ENCODE measurements at places on chromosomes 13 and 19.
A peak's percentile ranks its signal among the peaks of the same experiment; 100 is the strongest.

- DNase-seq = no peak
Measured at GRCh38 chr13:32252812-32253438, 62.2 kb downstream of the ZAR1L start.

GRCh38 chr19:19627621-19628500, at the start of gene LPAR2:
Gene LPAR2, minus strand, starts transcription at chr19:19628220. Its CDS starts 945 bp downstream, at chr19:19627275.
- DNase-seq = peak; percentile 50

- no peak for DNase-seq
Measured at GRCh38 chr19:30887042-30887441, 462.2 kb downstream of the TSHZ3 start.

GRCh38 chr13:113329656-113330312, 32.7 kb downstream of the LAMP1 start:
- no peak for DNase-seq

- no peak for DNase-seq
Measured at GRCh38 chr19:58366585-58367430, 4.3 kb upstream of the ZNF497 start.

GRCh38 chr19:4326837-4327251, 11.8 kb downstream of the STAP2 start:
- DNase-seq = no peak

GRCh38 chr13:27636589-27637288, 15.0 kb downstream of the POLR1D start:
- DNase-seq = no peak

GRCh38 chr13:29956853-29957252, 106.4 kb upstream of the UBL3 start:
- DNase-seq = no peak

DNA sequence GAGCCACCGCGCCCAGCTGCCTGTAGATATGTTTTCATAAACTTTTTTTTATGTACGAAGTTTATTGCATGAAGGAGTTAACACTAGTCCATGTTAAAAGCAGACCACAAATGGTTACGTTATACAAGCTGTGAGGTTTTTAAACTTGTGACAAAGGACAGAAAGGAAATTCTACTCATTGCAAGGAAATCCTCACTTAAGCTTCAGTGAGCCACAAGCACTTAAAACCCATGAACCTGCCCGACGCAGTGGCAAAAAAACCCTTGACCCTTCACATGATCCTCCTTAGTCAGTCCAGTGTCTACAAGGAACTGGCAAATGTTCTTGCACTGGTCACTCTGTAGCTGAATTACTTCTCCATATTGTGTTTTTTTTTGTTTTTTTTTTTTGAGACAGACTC, 4.2 kb downstream of the MPND start:
- DNase-seq = no peak

DNA sequence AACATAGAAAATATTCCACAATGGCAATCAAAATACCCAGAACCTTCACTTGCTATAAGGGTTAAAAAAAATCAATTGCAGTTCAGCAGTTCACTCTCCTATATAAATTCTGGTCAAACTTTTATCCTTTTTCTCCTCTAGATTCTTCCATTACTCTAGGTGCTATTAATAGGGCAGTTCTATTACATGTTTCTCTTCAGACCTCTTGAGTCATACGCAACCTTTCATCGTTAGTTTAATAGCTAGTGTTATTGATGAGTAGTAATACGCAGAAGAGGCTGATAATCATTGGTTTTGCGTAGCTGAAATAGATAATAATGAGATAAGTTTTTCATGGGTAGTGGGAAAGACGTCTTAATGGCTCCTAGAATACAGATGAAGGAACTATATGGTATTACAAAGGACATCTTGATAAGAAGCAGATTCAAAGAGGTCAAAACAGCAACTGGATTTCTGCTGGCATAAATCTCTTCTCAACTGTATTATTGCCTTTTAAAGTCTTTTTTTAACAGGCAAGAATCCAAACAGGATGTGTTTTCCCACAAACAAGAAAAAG, 118.3 kb upstream of the STARD13 start:
- DNase-seq = no peak

DNA sequence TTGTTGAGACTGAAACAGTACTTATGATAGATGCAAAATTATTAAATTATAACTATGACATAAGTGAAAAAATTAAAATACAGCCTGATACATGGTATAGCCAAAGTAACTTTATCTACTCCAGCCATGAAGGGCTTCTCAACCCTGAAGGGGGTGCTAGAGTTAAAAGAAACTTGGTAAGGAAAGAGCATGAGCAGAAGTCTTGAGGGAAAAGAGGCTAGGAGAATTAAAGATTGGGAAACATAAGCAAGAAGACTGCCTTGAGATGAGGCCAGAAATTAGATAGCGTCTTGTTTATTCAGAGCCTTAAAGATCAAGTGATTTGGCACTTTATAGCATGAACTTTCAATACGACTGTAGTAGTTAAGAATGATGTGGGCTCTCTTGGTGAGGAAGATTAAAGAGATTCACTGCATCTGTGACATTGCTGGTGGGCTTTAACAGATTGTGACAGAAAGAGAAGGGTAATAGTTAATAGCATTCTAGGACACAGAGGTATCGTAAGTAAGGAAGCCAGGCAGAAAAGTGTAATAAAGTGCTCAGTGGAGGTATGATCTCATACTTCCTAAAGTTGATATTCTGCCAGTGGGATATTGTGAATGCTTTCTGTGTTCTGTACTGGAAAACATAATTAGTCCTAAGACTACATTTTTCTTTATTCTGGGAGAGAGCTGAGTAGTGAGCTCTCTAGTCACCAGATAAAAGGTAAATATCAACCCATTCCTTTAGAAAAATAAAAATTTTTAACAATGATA, 385.4 kb upstream of the PRR20A start:
- DNase-seq = no peak

GRCh38 chr13:114198556-114198955, 19.5 kb downstream of the CFAP97D2 start:
- DNase-seq = no peak

GRCh38 chr13:112657850-112658445, 31.9 kb upstream of the ATP11A start:
- DNase-seq = peak; percentile 50

DNA sequence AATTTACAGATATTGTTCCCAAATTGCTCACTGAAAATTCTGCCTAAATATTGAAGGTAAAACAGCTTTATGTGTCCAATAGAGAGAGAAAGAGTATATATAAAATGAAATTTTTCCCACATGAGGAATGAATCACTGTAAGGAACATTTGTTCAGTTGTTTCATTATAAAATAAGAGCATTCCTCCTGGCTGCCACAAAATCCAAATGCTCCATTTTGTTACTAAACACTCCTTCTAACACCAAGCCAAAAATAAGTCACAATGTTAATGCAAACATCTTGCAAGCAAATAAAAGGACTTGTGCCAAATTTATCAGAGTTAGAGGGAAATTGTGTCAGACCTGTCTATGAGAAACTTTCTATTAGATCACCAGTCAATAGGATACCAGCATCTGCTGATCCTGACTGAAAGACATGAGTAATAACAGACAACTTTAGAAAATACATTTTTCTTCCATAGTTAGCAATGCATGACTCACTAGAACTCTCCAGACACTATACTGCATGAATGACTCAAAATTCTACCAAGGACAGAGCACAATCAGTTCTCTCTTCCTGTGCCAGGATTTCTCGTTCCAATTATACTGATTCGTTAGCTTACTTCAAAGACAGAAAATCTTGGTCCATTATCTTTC, 83.5 kb upstream of the FNDC3A start:
- DNase-seq = no peak

- no peak for DNase-seq
Measured at GRCh38 chr13:80126389-80127068, 214.4 kb downstream of the SPRY2 start.

DNA sequence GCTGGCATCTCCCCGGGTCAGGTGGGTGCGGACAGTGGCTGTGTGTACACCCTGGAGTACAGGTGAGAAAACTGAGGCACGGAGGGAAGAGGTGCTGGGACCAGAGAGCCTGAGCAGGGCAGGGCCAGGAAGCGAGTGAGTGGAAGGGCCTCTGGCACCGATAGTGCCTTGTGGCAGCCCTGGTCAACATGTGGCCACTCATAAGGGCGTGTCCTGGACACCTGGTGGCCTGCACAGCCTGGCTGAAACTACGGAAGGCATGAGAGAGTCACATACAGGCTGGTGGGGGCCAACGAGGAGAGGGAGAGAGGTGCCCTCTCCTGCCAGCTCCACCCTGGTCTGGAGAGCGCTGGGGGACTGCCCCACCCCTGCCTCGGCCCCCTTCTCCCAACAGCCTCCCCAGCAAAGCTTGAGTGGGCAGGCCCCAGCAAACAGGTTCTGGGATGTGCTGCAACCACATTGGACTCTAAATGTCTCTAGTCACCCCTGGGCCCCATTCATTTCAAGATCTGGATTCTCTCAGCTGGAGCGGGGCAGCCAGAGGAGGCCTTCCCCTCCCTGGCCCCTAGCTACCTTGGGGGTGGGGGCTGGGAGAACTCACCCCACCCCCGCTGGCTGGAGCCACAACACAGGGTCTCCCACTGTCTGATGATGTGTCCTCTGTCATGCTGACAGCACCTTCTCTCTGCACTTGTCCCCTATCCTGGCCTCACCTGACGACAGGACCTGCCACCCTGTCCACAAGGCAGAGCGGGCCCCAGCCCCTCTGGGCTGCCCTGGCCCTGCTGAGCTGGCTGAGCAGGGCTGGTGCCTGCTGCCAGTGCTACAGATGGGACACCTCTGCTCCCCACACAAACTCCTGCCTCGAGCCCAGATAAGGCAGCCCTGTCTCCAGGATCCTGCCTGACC, 5.8 kb downstream of the CBARP start:
- no peak for DNase-seq

GRCh38 chr13:99415851-99416331, 85.4 kb upstream of the TM9SF2 start:
- DNase-seq = peak; percentile 41

GRCh38 chr19:46513461-46514236, 18.0 kb upstream of the PNMA8B start:
- peak; percentile 85 for DNase-seq

GRCh38 chr19:55700813-55701212, 25.8 kb downstream of the EPN1 start:
- no peak for DNase-seq

DNA sequence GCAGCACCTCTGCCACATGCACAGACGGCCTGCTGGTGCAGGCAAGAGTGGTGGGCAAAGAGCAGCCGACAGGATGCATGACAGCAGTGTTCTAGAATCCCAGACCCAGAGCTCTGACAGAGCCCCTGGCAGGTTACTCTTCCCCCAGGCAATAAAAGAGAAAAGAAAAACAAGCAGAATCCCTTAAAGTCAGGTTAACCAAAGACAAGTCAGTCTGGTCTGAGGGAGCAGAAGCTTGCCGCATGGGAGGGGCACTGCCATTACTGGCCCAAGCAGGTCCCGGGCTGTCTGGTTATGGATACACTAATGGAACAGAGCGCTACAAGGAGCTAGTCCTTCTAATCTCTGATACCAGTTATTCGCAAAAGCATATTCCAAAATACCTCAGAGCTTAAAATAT, 36.1 kb upstream of the DOCK9 start:
- no peak for DNase-seq

DNA sequence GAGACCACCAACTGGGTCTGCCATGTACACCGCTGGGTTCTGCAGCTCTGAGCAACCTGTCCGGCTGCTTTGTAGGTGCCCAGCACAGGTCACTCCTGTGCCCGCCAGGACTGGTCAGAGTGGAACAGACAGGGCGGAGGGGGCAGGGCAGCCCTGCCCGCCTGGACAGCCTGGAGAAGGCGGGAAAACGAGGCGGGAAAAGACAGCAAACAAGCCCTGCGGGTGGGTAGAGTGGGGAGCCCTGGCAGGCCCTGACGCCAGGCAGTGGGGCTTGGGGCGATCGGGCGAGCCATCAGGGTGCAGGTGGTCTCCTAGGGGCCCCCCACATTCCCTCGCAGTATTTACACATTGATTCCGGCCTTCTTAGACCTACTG, 533 bp upstream of the UHRF1 start:
- no peak for DNase-seq

DNA sequence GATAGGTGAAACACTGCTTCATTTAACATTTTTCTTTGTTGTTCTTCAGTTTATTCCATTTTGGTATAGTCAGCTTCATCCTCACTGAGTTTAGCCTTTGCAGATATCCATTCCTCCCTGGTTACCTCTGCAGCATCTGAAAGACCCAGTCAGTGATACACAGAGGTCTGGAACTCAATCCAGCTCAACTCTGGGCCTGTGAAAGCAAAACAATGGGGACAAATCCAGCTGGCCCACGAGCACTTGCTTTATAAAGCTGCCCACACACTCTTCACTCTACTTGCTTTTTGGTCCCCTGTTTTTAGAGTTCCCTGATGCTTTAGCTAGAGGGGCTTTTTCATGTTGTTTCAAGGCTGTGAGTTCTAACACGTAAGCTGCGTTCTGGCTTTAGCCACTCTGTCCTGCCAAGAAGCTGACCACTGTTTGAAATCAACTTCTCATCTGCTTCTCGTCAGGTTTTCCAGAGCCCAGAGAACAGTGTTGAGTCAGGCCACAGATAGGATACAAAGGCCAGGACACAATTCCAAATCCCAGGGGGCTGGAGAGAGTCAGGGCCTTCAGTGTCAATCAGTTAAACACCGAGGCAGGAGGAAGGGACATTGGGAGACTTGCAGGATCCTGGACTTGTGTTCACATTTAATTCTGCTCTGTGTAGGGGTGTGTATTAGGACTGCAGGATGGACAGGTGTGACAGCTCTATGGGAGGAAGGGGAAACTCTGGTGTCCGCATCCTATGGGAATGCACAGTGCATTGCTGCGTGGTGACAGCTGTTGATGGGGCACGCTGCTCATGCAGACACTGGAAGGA, 83.5 kb upstream of the RNF113B start:
- DNase-seq = no peak

DNA sequence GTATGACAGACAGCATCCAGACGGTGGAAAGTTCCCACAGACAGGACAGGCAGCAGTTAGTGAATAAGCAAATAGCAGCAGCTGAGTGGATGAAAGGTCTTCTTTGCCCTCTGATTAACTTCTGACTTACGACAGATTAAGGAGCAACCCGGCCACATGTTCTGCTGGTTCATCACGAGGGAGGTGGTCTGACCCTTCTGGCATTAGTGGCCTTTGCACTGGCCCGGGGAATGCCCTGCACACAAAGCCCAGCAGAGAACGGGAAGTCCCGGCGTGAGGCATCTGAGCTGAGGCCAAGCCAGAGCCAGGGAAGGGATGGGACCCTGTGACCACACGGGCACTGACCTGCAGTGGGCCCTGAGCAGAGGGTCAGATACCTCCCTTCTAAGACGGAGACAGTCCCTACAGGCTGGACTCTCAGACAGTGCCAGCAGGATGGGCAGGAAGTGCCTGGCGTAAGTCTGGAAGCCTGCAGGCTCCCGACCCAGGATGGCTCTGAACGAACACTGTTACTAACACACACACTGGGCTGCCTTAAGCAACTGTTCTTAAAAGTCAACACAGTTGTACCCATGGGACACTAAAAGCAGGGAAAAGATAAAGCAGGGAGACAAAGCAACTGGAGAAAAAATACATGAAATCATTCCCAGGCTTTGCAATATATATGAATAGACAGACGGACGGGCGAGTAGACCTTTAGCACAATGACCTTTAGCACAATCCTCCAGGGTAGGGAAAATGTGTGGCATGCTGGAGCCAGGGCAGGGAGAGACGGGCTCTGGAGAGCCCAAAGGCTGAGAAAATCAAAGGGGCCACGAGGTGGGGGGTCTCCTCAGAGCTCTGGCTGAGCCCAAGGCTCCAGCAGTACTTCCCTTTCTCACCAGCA, 6.3 kb downstream of the C19orf12 start:
- no peak for DNase-seq
